ENCODE measurements at places on chromosomes 11 and 22.
A peak's percentile ranks its signal among the peaks of the same experiment; 100 is the strongest.

- DNase-seq: no peak
These were observed 19.8 kb downstream of the ARVCF start for GRCh38 chr22:19996694-19997384.

GRCh38 chr11:45856044-45856468 is 8.8 kb downstream of the CRY2 start:
- no peak for DNase-seq

- DNase-seq: no peak
These were observed 13.2 kb upstream of the SSTR3 start for GRCh38 chr22:37225481-37225880.

GRCh38 chr11:61917334-61918109 is at the start of gene RAB3IL1:
TSS of gene RAB3IL1 (minus strand) at chr11:61917566. CDS start at chr11:61917367, 199 bp downstream.
- DNase-seq: peak; percentile 38

GRCh38 chr11:70078781-70079616 is 882 bp downstream of the ANO1 start:
- no peak for DNase-seq
